NCI-H1105 (cell line): ENCODE measurements at places on chromosomes 7 and 10.

DNA sequence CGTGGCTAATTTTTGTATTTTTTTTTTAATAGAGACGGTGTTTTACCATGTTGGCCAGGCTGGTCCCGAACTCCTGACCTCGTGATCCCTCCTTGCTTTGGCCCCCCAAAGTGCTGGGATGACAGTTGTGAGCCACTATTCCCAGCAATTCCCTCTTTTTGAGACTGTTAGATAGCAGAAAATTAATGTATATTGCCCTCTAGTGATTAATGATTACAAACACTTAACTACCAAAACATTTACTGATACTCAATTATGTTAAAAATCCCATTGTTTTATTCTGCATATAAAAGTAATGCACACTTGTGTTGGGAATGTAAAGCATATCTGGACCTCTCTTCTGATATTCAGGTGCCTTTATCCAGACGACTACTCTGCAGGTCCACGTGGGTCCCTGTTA is 41.2 kb upstream of the COBL start:
- no peak for DNase-seq

DNA sequence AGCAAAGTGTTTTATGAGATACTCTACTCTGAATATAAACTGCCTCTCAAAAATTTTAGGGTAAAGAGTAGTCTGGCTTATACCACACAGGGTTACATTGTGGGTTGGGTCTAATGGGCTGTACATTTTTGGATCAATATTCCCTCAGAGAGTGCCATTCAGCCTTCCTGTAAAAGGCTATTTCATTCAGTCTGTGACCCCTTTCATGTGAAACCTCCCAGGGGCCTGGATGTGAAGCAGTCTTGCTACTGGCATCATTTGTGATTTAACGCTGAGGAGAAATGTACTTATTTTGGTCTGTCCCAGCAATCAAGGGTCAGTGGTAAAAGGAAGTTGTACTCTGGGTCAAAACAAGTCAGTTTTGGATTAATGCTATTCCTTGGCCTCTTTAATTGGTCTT is 71.8 kb upstream of the PRKG1 start:
- DNase-seq: no peak

GRCh38 chr10:74541375-74541774 is 285.0 kb upstream of the KAT6B start:
- no peak for DNase-seq

DNA sequence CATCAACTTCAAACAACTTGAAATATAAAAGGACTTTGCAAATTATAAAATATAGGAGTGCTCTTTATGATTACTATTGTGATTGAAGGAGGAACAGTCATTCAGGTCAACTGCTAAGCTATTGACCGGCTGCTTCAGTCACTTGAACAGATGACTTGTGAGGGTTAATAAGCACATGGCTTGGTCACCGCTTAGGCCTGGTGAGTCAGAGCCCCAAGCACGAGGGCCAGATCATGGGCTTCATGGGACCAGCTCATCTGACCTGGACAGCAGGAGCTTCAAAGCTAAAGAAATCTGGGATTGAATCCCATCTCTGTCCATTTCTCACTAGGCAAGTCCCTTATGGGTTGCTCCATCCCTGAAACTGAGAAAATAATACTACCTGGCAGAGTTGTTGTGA is 60.4 kb upstream of the ADO start:
- no peak for DNase-seq

DNA sequence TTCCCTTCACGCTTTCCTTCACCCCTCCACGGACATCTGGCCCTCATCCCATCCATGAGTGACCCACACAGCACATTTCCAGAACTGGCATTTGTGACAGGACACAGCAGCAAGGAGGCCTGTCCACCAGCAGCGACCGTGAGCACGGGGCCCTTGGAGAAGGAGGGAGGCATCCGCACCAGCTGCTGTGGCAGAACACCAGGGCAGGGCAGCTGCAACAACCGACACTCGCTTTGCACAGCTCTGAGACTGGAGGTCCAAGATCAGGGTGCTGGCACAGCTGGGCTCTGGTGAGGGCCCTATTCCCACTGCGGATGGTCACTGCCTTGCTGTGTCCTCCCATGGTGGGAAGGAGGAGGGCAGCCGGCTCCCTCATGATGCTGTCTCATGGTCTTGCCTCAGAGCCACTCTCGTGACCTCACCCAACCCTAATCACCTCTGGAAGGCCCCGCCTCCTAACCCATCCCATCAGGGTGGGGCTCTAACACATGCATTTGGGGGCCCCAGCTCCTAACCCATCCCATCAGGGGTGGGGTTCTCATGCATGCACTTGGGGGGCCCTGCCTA is 36.7 kb downstream of the PTPRN2 start:
- DNase-seq: no peak

DNA sequence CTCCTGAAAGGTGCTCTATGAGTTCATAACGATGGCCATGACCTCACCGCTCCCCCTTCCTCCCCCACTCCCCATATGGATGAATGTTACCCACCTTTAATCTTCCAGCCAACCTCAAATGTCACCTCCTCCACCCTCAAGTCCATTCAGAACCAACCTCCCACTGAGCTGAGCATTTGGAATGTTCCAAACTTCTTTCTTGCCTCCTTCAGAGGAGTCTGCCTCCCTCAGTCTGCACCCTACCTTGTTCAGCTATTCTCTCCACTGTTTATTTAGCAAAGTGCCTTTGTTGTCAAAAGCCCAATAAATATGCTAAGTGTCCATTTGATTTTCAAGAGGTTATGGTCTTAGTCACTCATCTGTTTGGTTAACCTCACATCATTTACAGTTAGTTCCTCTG is 22.9 kb upstream of the MTPAP start:
- no peak for DNase-seq
